Activated T-helper 1 cell treated with anti-CD3 and anti-CD28 coated beads, Interleukin-2, amount 50 U/mL, for 16 hours (primary cell): ENCODE measurements at places on chromosomes 7 and 10.

GRCh38 chr7:146636581-146636980 lies 520.0 kb downstream of the CNTNAP2 start:
- no peak for DNase-seq

DNA sequence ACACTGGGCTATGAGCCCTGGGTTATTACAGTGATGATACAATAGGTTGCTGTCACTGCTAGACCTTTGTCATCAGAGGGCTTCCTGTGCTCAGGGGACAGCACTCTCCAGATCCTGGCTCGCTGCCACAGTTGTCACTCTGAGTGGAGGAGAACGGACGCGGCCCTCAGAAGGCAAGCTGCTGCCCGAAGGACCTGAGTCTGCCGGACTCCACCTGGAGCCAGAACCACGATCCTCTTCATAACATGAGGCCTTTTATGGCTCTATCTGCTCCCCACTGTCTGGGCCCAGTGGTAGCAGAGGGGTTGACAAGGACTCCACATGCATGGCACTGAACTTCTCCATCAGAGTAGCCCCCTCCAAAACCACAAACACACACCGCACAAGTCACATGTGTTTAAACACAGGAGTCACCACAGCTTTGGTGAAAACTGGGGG lies 94.7 kb upstream of the EFCAB10 start:
- DNase-seq, result peak; percentile 41

DNA sequence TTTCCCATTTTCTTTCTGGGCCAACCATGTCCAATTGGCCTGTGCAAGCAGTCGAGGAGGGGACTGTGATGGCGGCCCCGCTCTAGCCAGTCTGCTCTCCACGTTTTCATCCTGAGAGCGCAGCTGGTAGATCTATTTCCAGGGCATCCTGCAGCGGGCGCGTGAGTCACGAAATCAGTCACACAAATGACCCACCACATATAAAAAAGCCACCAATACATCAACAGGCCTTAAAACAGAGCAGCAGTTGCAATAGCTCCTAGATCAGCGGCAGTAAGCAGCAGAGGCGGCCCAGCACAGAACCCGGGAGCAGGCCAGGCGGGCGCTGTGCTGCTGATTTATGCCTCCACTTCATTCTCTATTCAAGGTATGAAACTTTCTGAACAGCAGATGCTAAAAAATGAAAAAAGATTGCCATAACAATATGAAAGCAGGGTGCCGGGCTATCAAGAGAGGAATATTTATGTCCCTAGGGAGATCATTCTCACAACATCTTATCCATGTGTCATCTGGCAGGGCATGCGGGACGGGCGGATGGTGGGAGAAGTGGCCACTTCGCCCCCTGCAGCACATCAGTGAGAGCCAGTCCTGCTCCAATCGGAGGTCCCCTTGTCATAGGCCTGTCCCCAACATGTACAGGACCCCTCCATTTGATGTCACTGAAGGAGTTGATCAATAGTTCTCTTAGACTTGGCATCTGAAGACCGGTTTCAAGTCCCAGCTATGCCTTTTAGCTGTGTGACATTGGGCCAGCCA lies 98.0 kb upstream of the GPR26 start:
- no peak for DNase-seq

GRCh38 chr7:42666994-42667393 lies 244.9 kb downstream of the C7orf25 start:
- no peak for DNase-seq

DNA sequence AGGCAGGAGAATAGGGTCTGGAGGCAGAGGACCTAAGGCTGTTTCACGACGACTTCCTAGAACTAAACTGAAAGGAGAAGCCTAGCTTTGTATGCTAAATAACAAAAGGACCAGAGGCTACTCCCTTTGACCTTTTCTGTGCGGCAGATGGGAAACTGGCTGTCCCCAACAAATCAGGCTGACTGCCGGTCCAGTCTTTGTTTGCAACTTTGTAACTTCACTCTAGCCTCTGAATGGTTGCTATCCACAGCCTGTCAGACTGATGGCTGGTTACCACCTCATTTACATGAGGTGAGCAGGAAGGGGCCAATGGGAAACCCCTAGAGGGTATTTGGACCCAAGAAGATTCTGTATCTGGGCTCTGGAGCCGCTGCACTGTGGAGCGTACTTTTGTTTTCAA lies 132.6 kb upstream of the SHH start:
- DNase-seq, result no peak

- DNase-seq, result no peak
These were observed 35.8 kb downstream of the UNC5B start for GRCh38 chr10:71248210-71248609.
